ENCODE measurements at places on chromosomes 4 and X.

- no peak for DNase-seq
These were observed 35.9 kb downstream of the MAGEA1 start for GRCh38 chrX:153214934-153215333.

- DNase-seq, result no peak
These were observed 106.5 kb upstream of the STOX2 start for GRCh38 chr4:183798301-183799253.

- no peak for DNase-seq
These were observed 264.8 kb upstream of the IGFBP7 start for GRCh38 chr4:57374866-57375595.

- DNase-seq, result no peak
These were observed 1.6 kb downstream of the RPL10 start for GRCh38 chrX:154399527-154400368.

DNA sequence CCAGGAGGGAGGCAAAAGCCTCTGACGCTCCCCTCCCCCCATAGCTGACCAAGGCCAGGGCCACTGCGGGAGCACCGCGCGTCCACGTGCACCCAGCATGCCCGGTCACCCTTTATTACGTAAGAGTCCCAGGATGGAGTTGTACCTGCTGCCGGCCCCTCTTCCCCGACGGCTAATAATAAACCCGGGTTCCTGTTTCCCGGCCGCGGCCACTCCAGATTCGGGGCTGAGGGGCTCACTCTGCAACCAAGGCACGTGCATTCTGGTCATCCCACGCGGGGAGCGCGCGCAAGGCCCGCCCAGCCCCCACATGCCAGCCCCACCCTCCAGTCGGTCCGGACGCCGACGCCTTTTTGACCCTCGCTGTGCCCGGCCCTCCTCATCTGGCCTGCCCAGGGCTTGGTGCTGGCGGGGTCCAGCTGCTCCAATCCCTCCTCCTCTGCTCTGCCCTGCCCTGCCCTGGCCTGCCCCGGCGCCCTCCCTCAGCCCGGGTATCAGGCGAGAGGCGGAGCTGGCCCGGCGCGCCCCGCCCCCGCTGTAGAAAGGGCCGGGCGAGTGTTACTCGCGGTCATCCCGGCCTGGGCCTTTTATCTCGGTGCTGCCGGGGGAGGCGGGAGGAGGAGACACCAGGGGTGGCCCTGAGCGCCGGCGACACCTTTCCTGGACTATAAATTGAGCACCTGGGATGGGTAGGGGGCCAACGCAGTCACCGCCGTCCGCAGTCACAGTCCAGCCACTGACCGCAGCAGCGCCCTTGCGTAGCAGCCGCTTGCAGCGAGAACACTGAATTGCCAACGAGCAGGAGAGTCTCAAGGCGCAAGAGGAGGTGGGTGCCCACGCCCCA, 2.6 kb downstream of the MID1IP1 start:
- DNase-seq, result no peak

DNA sequence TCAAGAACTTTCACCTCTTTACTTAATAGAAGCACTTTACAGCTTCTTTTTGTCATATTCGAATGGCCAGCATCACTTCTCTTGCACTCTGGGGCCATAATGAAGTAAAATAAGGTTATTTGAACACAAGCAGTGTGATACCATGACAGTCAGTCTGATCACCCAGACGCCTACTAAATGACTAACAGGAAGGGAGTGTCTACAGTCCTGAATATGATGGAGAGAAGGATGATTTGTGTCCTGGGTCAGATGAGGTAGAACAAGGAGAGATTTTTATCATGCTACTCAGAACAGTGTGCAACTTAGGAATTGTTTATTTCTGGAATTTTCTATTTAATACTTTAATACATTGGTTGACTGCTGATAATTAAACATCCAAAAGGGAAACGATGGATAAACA, 284.2 kb upstream of the F9 start:
- DNase-seq, result no peak

- DNase-seq, result no peak
These were observed 113.9 kb downstream of the SNCA start for GRCh38 chr4:89723096-89723495.

GRCh38 chrX:15016051-15016450, 142.8 kb downstream of the MOSPD2 start:
- DNase-seq, result no peak

DNA sequence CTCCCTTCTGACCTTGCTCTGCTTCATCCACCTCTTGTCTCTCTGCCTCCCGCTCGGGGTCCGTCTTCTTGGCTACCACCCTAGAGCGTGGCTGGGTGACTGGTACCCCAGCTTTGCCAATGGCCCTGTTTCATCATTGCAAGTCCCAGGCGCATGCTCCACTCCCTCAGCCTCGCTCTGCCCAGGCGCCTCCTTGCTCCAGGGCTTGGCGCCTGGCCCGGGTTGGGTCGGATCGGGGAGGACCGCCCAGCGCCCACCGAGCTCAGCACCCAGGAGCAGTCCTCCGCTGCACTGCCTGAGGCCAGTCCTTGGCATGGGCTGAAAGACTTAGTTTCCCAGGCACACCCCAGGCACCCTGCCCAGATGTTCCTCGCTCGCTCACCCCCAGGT, 577 bp downstream of the BGN start:
- no peak for DNase-seq

- DNase-seq, result no peak
These were observed 1.5 kb downstream of the SLC10A4 start for GRCh38 chr4:48484494-48485168.

GRCh38 chrX:103716962-103717361, 6.3 kb downstream of the TMEM31 start:
- DNase-seq, result no peak

DNA sequence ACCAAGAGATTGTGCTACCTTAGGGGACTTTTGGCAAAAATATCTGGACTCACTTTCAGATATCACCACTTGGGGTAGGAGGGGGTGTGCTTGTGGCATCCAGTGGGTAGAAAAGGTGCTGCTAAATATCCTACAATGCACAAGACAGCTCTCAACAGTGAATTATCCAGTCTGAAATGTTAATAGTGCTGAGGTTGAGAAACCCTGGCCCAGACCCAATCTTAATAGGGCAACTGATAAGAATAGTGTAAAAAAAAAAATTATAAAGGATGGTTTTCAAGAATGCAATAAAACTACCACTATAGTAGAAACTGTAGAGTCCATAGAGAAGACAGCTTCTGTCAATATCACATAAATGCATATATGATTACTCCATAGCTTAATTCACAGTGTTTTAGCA, 185.5 kb downstream of the ZNF330 start:
- no peak for DNase-seq

- DNase-seq, result no peak
These were observed 186.0 kb downstream of the HHIP start for GRCh38 chr4:144831971-144832370.
